ENCODE measurements at places on chromosomes 7 and 10. TPM values are rescaled to one million over a fixed set of nuclear protein-coding genes. Genes with fewer than 3 reads are reported as not detected.

DNA sequence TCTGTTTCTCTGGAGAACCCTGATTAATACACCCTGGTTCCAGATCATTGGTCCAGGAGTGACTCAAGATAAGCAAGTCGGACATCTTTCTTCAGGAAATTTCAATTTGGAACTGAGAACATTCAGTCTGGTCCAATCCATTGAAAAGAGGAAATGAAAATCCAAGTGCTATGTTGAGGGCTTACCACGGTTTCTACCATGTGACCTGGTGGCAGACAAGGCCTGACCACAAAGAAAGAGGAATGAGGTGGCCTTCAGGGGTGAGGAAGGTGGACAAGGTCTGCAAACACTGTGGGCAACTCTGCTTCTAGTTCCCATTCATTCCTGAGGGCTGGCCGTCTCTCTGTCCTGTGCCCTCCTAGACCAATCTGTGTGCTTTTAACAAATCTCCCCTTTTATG lies 149.2 kb upstream of the GHITM start:
- no peaks in the 10 kb centered on the region for H3K27me3 ChIP-seq
- H3K27ac ChIP-seq = no peak overlapping the region
- no peak for DNase-seq
- H3K4me3 ChIP-seq = no peak overlapping the region
- H3K4me1 ChIP-seq = no peaks in the 10 kb centered on the region

DNA sequence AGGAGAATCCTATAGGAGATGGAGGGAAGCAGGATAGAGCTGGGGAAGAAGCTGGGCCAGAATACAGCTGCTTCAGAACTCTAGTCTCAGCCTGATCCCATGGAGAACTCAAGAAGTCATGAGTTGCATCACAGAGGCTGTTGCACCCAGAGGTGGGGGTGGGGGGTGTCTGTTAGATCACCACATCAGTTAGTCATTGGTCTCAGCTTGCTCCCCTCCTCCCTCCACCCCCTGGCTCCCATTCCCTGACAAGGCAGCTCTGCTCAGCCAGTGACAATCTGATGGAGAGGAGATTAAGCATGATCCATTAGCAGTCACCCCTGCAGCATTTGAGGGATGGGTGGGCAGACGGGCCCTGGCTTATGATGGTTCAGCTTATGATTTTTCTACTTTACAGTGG lies 58.4 kb upstream of the FGL2 start:
- peak overlapping the region; percentile 43 for H3K27ac ChIP-seq
- no peaks in the 10 kb centered on the region for H3K36me3 ChIP-seq
- no peaks in the 10 kb centered on the region for H3K4me1 ChIP-seq
- DNase-seq = no peak
- H3K4me3 ChIP-seq = no peak overlapping the region

C7orf33 gene
- total RNA-seq = not detected

- H3K36me3 ChIP-seq = no peaks in the 10 kb centered on the region
- no peak overlapping the region for H3K27ac ChIP-seq
- no peak overlapping the region for H3K4me3 ChIP-seq
- no peak for DNase-seq
- H3K27me3 ChIP-seq = no peaks in the 10 kb centered on the region
Observed at GRCh38 chr7:130142654-130143333, 62.4 kb downstream of the TMEM209 start.

DNA sequence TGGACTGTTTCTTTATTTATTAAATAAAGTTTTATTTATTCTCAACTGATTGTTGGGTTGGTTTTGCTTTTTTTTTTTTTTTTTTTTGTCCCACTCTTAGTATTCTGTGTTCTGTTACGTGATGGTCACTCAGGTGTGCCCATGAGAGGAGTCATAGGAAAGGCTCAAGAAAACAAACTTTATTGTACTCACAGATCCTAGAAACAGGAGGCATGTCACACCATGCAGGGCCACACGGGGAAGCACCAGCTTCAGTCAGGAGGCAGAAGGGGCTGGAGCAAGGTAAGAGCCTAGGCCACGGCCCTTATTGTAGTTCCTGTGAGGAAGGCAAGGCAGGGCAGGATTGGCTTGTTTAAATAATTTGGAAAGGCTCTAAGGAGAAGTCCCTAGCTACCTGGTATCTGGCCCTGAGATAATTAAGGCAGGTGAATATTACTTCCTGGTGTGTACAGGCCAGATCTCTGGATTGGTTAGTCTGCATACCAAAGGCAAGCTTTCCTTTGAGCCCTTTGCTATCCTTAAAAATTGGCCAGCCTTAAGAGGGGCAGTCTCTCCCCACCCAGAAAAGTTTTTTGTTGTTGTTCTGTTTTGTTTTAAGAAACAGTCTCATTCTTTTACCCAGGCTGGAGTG lies 8.3 kb downstream of the ATOH7 start:
- no peak for DNase-seq
- no peaks in the 10 kb centered on the region for H3K27me3 ChIP-seq
- no peak overlapping the region for H3K27ac ChIP-seq

OR13A1 gene
- not detected for total RNA-seq

GRCh38 chr7:142140401-142140959 lies 29.0 kb downstream of the MGAM2 start:
- H3K4me3 ChIP-seq = no peak overlapping the region
- H3K4me1 ChIP-seq = no peaks in the 10 kb centered on the region
- DNase-seq = no peak
- H3K27ac ChIP-seq = no peak overlapping the region
- no peaks in the 10 kb centered on the region for H3K27me3 ChIP-seq

DNA sequence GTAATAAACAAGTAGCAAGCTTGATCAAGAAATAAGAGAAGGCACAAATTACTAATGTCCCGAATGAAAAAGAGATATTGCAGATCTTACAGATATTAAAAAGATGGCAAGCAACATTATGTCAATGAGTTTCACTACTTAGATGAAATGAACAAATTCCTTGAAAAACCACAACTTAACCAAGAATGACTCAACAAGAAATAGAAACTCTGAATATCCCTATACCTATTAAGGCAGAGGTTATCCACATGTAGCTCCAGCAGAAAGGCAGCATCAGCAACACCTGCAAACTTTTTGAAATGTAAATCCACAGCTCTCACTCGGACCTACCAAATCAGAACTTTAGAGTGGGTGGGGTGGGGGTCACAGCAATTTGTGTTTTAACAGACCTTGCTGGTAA lies 33.6 kb downstream of the PDE1C start:
- H3K27ac ChIP-seq = no peak overlapping the region
- no peaks in the 10 kb centered on the region for H3K36me3 ChIP-seq
- no peak overlapping the region for H3K4me3 ChIP-seq
- peaks cover 25% of the 10 kb centered on the region for H3K4me1 ChIP-seq
- no peak for DNase-seq

- no peaks in the 10 kb centered on the region for H3K36me3 ChIP-seq
- H3K27me3 ChIP-seq = no peaks in the 10 kb centered on the region
- H3K4me1 ChIP-seq = no peaks in the 10 kb centered on the region
- H3K27ac ChIP-seq = no peak overlapping the region
- no peak overlapping the region for H3K4me3 ChIP-seq
Observed at GRCh38 chr7:150620061-150620460, 12.1 kb downstream of the GIMAP6 start.
